Activated CD4-positive, alpha-beta T cell treated with anti-CD3 and anti-CD28 coated beads, Interleukin-2, amount 50 U/mL, for 1 hour (primary cell): ENCODE measurements at places on chromosomes 13 and 19.

GRCh38 chr13:75636436-75637180, 478 bp downstream of the LMO7 start:
- DNase-seq, result peak; percentile 38

DNA sequence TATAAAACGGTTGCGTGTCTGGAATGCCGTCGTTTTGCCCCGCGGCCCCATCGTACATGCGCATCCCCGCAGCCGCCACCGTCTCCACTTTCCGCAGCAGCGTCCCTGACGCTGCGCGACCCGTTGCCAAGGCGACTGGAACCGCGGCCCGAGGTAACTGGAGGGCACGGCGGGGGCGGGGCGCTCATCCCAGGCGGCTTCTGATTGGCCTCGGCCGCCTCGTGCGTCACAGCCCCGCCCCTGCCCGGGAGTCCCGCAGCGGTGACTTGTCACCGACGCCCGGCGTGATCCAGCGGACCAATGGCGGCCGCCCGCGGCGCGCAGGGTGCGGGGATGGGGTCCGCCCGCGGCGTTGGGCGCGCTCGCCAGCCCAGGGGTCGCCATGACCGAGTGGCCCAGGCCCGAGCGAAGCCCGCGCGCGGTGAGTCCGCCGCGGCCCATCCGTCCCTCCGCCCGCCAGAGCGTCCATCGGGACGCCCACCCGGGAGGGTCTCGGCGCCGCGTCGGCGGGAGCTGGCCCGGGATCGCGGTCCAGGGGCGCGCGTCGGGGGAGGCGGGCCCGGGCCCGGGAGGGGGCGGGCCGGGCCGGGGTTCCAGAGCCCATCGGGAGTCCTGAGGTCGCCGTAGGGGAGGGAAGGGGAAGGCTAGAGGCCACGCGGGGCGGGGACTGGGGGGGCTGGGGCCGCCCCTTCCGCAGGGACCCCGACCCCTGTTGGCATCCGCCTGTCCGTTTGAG, at the start of gene ZSCAN1:
Gene ZSCAN1, plus strand, starts transcription at position 285 of the 736 bp plus-strand sequence. CDS start 3,812 bp downstream, outside the sequence.
- no peak for DNase-seq

DNA sequence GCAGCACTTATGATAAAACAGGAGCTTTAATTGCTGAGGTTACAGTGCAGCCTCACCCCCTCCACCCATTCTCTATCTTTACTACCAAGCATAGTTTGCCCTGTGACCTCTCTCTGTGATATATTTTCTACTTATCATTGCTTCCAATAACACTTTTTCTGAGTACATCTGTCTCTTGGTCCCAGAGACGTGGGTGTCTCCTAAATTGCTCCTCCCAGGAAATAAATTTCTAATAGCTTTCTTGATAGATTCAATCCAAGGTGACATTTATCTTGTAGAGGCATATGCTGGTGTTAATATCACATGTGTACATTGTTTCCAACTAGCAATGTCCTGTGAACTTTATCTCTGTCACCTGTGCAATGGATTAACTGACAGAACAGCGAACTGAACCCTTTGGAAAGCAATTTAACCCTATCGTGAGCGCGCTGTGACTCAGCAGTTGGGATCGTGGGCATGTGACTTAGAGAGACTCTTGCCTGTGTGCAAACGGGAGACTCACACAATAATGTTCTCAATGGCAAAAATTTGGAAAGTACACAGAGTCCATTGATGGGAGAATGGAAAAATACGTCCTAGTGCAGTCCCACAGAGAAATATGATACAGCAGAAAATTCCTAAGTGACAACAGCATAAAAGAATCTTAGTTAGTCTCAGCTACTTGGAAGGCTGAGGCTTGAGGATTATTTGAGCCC, 7.0 kb upstream of the MAP2K2 start:
- no peak for DNase-seq

GRCh38 chr13:73822668-73823592, 311.3 kb downstream of the KLF12 start:
- DNase-seq, result no peak

DNA sequence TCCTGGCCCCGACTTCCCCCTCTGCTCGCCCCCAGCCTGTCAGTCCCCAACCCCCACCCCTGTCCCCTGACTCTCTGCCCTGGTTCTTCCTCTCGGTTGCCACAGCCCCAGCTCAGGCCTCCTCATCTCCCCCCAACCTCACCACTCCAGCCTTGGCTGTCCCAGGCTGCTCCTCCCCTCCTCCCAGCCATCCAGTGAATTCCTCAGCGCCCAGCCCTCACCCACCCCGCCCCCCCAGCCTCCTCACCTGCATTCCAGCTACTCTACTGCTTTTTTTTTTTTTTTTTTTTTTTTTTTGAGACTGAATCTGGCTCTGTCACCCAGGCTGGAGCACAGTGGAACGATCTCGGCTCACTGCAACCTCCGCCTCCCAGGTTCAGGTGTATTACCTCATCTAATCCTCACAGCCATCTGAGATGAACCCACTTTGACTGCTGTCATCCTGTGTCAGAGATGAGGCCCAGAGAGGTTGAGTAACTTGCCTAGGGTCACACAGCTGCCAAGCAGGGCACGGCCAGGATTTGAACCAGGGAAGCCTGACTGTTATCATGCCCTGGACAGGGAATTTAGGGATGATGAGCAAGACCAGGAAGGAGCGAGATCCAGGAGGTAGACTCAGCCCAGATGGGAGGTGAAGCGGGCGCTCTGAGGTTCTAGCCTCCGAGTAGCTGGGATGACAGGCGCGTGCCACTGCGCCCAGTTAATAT, 2.6 kb downstream of the SULT2B1 start:
- DNase-seq, result no peak

DNA sequence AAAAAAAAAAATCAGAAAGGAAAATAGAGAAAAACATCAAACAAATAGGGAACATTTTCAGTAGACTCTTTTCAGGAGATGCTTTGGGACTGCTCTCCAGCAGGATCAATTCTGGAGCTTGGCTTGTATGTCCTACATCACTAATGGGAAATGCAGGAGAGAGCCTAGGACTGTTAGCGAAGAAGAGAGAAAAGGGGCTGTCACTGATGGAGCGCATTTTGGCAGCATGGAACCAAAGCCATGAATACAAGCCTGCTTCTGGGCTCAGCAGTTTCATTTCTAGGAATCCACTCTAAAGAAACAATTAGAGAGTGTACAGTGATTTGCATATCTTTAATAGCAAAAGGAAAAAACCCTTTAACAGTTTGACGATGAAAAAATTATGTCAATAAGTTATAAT, 203.9 kb downstream of the NUFIP1 start:
- no peak for DNase-seq

GRCh38 chr19:12052497-12053169, at the start of gene ZNF878:
TSS of gene ZNF878 (minus strand) at chr19:12052961. CDS start at chr19:12052801, 160 bp downstream.
- peak; percentile 29 for DNase-seq

- no peak for DNase-seq
These were observed 628.5 kb upstream of the KLHL1 start for GRCh38 chr13:70736622-70737317.

GRCh38 chr13:109154966-109155761, 525.8 kb downstream of the MYO16 start:
- no peak for DNase-seq

DNA sequence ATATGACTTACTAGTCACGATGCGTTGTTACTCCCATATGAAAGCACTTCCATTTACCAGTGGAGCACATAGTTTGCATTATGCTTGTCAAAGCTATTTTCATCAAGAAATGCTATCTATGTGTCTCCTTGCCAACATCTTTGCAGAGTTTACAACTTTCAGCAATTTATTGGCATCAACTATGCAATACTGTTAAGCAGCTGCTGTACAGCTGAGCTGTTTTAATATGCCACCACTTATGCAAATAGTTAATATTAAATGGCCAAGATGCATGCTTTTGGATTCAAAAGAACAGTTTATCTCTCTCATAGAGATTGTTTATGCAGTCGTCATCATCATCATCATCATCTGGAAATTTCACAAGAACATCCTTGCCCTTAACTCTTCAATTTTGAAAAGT, 67.9 kb upstream of the KLF5 start:
- no peak for DNase-seq

DNA sequence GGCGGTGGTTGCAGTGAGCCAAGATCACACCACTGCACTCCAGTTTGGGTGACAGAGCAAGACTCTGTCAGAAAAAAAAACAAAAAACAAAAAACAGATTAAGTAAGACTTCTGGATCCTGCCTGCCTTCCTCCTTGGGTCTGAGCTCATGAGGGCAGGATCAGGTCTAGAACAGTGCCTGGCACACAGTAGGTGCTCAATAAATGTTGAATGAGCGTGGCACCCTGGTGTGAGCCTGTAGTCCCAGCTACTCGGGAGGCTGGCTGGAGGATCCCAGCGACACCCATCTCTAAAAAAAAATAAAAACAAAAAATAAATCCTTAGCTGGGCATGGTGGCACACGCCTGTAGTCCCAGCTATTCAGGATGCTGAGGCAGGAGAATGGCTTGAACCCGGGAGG, 2.8 kb upstream of the CDC37 start:
- DNase-seq, result no peak

DNA sequence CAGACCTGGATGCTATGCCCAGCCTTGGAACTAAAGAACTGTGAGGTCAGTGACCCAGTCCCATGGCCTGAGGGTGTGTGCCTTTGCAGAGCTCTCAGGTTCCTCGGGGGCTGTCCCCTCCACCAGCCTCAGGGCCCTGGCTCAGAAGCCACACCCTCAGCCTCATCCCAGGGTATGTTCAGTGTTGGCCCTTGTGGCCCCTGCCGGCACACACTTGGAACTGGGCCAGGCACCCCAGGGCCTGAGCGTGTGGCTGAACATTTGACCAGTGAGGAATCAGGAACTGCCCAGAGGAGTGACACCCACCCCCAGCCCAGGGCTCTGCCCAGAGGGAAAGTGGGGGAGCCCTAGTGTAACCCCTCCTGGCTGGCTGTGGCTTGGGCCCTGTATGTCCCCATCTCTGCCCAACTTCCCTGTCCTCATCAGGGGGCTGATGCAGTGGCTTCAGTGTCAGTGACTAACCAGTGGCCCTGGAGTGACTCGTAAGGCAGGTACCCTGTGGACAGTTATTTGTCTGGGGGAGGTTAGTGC, 10.0 kb downstream of the NKPD1 start:
- no peak for DNase-seq

DNA sequence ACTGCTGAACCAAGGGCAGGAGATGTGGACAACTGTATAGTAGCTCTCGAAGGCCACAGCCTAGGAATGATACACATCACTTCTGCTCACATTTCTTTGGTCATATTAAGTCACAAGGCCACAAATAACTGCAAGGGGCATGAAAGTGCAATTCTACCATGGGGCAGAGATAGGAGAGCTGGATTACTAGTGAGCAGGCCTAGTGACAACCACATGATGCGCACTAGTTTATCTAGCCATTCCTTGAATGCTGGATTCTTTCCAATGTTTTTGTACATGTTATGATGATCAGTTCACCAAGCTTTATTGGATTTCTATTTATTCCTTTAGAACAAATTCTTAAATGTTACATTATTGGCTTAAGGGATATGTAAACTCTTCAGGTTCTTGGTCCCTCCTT, 100.7 kb downstream of the MIPEP start:
- no peak for DNase-seq

GRCh38 chr13:111179908-111180760, 65.0 kb downstream of the ARHGEF7 start:
- DNase-seq, result no peak

- DNase-seq, result no peak
These were observed 120.5 kb downstream of the TNFRSF19 start for GRCh38 chr13:23690668-23691067.
